ENCODE measurements at places on chromosomes 16 and 17. TPM values are rescaled to one million over a fixed set of nuclear protein-coding genes. Genes with fewer than 3 reads are reported as not detected.
A peak's percentile ranks its signal among the peaks of the same experiment; 100 is the strongest.

Gene BOLA2B
- 160 TPM for total RNA-seq

- DNase-seq = peak; percentile 74
Observed at GRCh38 chr17:66548158-66548557, 245.7 kb downstream of the PRKCA start.

Gene OR1A1
- not detected for total RNA-seq

DNA sequence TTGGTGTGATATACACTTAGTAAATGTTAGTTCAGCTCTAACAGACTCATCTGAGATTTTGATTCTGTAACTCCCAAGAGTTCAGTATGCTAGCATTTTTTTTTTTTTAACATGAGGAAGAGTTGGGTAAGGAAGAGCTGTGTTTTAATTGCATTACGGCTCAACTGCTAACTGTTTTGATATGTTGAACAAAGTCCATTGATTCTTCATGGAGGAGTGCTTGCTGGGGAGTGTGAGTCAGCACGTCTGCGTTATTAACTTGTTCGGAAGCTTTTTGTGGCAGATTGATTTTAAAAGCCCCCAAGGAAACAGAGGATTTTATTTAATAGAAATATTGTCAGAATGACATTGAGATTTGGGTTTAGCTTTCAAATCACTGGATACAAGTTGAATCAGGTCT is 45.8 kb downstream of the PITPNC1 start:
- no peak for DNase-seq

GRCh38 chr16:56281249-56281805 is 90.0 kb downstream of the GNAO1 start:
- no peak for DNase-seq

DNA sequence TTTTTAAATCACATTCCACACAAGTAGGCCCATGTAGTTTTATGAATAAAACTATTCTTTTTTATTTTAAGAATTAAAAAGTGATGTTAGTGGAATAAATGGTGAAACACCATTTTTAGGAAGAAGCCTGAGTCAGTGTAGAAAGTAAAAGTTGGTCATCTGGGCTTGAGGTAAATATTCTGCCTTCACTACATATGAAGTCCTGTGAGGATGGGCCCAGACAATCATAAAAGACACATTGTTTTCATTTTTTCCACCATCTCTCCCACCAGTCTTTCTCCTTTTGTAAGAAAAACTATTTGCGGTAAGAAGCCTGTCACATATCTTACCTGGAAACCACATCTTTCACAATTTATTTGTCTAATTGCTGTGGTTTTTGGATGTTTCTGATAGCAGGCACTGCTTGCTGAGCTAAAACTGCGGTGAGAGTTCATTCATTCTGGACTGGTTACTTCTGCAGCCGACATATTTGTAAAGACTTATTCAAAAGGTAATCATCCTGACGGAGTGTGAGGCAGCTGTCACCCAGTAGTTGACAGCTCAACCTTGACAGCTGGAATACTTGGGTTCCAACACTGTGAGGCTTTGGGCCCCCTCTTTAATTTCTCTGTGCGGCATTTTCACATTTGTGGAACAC is 10.6 kb upstream of the RFFL start:
- DNase-seq = peak; percentile 45

DNA sequence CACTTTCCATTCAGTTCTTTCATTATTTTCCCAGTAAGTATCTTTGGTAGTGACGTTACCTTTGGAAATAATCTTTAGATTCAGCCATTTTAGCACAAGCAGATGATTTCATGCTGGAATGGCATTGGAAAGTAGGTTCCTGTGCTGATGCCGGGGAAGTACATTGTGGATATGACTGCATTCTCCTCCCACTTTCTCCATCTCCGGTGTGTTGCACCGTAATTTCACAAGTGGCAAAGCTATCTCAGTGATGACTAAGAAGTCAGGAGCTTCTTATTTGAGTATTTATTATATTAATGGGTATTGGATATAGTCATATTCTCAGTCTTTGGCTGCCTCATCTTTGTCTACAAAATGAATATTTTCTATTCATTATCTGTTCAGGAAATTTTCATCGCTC is 69.8 kb downstream of the MRTFB start:
- no peak for DNase-seq

Gene SLC7A6
- total RNA-seq = 79.4 TPM

DNA sequence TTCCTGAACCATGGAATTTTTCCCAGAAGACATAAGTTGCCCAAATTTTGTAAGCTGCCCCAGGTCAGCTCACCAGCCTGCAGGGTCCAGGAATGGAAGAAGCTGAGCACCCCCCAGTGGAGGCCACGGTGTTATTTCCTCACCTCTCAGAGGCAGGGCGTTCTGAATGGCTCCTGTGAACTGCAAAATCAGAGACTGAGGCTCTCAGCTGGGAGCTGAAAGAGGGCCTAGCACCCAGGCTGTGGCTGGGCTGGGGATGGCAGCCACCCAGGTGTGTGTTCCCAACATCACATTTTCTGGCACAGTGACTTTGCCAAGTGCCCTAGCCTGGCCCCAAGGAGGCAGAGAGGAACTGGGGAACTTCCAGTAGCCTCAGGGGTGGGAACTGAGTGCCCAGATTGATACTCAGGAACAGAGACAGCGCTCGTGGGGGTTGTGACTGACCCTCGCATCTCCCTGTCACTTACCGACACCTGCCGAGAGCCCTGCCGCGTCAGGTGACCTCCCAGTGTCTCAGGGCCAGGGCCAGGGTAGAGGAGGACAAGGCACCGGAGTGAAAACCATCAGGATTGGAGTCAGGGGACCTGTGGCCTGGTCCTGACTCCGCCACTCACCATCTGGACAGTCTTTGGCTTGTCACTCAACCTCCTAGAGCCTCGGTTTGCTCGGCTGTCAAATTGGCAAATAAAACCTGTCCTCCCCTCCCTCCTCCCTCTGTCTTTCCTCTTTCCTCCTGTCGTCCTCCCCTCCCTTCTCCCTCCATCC is 11.3 kb downstream of the CACNG4 start:
- peak; percentile 31 for DNase-seq

GRCh38 chr17:7558544-7559319 is at the start of gene TNFSF13:
TSS of gene TNFSF13 (plus strand) at chr17:7558750. CDS start at chr17:7559040, 290 bp downstream.
- DNase-seq = no peak

Gene OSGIN1
- 0.47 TPM for total RNA-seq

DNA sequence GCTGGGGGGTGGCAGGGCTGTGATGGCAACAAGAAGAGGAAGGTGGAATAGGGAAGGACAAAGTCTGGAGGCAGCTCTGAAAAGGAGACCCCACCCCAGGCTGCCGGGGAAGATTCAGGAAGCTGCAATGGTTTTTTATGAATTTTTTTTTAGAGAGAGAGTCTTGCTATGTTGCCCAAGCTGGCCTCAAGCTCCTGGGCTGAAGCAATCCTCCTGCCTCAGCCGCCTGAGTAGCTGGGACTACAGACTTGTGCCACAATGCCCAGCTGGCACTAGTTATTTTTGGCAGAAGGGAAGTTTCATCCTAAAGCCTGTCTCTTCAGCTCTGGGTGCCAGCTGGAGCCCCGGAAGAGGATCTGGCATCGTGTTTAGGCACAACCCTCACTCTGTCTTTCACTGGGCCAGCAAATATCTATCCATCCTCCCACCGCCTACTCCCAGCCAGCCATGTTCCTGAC is 1.3 kb upstream of the CES3 start:
- no peak for DNase-seq

GRCh38 chr17:67376415-67376736 is 705 bp upstream of the PITPNC1 start:
- no peak for DNase-seq

Gene CASKIN1
- 0.15 TPM for total RNA-seq

Gene EPX
- total RNA-seq = not detected

Gene PRAC1
- total RNA-seq = not detected

GRCh38 chr17:49798738-49799137 is 10.3 kb downstream of the KAT7 start:
- DNase-seq = no peak

DNA sequence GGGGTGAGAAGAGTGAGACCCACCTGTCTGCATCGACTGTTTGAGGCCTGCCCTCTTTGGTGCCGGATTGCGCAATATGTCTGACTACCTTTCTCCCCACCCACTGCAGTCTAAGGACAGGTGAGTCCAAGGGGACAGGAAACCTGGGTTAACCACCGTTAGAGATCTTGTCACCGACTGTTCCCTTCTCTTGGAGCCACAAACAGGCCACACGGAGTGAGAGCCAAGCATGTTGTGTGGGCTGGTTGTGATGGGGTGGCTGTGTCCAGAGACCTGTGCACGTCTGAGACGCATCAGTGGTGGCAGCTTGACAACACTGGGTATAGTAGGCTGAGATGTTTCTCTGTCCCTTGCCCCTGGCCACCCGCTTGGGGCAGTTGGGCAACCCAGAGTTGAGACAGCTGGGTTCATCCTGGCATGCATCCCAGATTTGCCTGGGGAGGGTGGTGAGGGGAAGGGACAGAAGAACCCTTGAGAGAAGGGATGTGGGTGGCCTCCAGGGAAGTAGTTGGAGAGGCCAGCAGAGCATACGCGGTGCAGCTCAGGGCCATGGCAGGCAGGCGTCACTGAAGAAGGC is 21.4 kb downstream of the MPRIP start:
- no peak for DNase-seq
